Activated CD4-positive, CD25-positive, alpha-beta regulatory T cell treated with anti-CD3 and anti-CD28 coated beads, Interleukin-2, amount 50 U/mL, for 72 hours (primary cell): ENCODE measurements at places on chromosomes 4 and X.

DNA sequence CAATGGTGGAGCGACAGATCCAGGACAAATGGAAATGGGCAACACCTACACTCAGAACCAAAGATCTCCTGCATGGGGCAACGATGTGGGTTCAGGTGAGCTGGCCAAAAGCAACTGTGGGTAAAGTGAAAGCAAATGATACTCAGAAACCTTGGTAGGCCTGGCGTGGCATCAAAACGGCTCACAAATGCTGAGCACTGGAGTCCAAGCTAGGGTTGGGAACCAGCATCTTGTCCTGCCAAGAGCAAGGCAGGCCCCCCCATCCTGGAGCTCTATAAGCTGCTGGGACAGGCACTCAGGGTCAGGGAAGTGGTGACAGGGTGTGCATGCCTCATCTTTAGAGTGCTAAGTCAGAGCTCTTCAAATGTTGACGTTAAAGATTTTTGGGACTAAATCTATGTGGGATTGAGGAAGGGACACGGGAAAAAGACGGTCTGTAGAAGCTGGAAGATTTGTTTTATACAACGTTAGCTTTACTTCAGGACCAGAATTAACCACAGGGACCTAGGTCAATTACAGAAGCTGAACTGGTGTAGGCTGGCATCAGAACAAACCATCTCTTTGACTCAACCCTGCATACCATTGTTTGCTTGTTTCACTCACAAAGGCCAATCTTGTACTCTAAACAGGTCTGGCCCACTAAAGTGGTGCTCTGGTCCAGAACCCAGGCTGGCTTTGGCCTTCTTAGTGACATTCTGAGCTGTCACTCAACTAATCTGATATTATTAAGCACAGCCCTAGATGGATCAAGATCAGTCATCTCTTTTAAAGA, 10.7 kb downstream of the ATP8A1 start:
- DNase-seq, result no peak

GRCh38 chr4:187283201-187283955, 559.7 kb upstream of the FAT1 start:
- no peak for DNase-seq

DNA sequence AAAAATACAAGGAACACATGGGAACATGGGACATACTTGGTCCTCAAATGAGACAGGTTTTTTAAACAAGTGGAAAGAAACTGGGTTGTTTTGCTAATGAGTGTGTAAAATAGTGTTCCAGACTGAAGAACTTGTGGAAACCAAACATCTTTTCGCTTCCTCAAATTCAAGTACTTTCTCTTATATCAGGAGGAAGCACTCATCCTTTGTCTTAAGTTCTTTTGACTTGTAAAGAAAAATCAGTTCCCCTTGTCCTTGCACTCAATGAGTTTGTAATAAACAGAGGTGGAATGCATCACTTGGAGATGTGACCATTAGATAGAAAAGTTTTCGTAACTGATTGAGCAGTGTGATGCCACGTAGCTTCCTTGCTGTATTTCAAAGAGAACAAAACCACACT, 101.1 kb downstream of the PHOX2B start:
- no peak for DNase-seq

GRCh38 chr4:174218127-174218790, 65.2 kb downstream of the FBXO8 start:
- no peak for DNase-seq

GRCh38 chrX:24301060-24301459, 12.8 kb downstream of the SUPT20HL2 start:
- DNase-seq, result no peak

DNA sequence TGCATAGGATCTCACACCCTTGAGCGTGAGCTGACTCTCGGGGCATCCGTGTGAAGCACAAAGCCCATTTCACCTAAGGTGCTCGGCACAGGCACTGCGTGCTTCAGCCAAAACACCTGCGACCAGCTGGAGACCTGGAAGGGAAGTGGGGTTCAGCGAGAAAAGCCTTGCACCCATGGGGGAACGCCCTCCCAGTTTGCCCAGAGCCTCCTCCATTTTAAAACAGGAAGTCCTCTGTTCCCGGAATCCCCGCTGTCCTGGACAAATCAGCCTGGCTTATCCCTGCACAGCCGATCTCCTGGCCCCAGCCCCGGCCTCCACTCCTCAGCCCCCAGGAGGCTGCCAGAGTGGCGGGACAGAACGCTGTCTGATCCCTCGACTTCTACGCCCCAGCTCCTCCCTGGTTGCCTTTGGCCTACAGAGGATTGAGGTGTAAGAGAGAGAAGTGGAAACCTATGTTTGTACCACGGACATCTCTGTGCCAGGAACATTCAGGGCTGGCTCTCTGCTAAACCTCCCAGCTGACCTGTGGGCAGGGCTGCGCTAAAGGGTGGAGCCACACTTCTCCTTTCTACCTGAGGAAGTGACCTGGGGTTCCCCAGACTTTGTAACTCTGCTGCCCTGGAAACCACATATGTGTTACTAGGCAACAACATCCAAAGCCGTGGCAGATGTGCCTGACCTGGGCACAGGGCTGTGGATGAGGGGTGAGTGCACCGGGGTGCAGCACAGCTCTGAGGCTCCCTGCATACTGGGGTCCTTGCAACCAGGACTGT, 3.8 kb upstream of the C4orf50 start:
- no peak for DNase-seq

- no peak for DNase-seq
Observed at GRCh38 chrX:5976332-5976731, 252.3 kb downstream of the NLGN4X start.

GRCh38 chr4:86181585-86181984, 178.3 kb downstream of the MAPK10 start:
- no peak for DNase-seq

DNA sequence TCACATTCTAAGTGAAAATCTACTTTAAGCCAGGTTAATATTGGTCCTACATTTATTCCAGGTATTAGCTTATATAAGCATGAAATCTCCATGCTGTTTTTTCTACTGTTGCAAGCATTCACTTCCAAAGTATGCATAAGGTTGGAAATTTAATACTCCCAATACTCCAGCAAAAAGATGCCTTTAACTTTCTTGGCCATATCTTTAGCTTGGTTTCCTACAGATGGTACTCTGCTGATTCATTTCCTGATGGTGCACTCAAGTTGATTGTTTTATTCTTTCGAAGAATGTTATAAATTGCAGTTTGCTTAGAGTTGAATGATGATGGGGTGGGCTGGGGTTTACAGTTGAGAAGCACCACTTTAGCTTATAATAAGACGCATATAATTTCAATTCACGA, 330.2 kb downstream of the PTTG2 start:
- no peak for DNase-seq

DNA sequence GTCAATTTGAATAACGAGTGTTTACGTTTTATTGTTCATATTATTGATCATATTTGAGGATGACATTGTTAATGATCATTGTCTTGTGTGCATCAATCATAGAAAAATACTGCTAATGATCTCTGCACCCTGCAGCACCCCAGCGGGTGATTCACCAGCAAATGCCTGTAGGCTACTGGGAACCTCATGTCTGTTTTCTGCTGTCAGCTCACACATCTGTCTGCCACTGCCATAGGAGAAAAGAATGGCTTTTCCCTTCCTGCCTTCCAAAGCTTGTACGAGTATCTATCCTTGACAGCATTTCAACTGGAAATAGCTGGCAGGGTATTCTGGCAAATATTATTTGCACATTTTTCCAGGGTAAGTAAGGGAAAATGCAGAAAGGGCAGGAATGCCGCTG, 272.1 kb upstream of the TRAM1L1 start:
- no peak for DNase-seq

GRCh38 chr4:148296498-148296897, 145.7 kb downstream of the NR3C2 start:
- DNase-seq, result no peak

- DNase-seq, result no peak
Observed at GRCh38 chrX:112760697-112761096, 79.9 kb downstream of the AMOT start.

- no peak for DNase-seq
Observed at GRCh38 chr4:35247047-35247446, 997.3 kb downstream of the ARAP2 start.

DNA sequence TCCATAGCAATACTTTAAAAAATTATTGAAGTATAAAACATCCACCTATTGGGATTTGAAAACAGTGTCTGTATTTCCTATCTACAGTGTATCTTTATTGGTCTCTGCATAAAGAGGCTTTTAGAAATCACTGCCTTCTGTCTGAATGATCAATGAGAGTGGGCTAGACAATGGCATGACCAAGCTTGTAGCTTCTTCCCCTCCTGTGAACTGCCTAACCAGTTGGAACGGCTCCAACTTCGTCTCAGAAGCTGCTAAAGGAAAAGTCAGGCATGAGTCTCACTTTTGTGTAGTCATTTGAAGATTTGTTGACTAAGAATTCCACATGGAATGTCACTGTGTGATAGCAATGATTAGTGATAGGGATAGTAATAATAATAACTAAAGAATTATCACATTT, 64.2 kb downstream of the INTS12 start:
- no peak for DNase-seq

GRCh38 chr4:79882806-79883205, 190.2 kb downstream of the ANTXR2 start:
- no peak for DNase-seq

DNA sequence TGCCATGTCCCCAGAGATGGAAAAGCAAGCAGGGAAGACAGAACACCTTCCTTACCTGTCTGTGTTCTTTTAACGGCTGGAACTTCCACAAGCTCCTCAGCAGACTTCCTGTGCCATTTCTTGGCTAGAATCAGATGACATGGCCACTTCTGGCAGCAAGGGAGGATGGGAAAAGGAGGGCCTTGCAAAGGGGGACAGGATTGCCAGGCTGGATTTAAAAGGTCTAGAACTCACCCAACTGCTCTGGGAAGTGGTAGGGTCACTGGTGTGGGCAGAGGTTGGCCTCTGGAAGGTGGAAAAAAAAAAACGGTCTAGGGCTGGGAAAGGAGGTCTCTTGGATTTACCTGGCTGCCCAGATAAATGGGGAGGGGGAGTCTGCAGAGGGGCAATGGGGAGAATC, 1.6 kb upstream of the USP11 start:
- no peak for DNase-seq

DNA sequence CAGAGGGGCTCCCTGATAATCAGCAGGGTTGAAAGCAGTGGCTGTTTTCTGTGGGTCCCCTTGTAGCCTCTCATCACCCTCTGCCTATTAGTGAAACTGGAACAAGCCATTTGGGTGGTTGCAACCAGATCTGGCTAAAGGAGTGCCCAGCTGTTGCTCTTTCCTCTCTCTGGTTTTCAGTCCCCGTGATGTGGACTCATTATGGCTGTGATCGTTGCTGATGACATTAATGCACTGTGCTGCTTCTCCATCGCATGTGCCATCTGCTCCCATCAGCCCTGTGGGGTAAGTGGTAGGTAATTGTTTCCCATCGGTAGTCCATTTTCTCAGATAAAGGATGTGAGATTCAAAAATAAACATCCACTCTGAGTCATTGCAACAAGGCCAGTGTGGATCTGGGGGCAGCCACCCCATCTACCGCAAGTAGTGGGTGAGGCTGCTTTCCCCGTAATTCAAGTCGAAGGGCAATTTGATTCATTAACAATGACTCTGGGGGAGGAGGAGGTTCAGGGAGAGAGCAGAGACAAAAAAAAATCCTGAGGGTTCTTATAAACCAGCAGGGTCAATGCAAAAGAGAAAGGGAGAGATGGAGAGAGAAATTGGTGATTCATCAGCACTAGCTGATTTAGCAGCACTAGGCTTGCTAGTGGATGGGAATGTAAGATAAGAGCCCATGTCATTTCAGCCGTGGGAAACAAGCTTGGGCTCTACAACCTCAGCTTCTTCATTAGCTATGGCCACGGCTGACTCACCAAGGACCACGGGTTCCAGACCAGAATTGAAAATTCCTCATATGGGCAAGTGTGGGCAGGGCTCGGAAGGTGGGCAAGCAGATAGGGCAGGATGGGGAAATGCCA, 357.8 kb downstream of the MID1IP1 start:
- DNase-seq, result no peak

DNA sequence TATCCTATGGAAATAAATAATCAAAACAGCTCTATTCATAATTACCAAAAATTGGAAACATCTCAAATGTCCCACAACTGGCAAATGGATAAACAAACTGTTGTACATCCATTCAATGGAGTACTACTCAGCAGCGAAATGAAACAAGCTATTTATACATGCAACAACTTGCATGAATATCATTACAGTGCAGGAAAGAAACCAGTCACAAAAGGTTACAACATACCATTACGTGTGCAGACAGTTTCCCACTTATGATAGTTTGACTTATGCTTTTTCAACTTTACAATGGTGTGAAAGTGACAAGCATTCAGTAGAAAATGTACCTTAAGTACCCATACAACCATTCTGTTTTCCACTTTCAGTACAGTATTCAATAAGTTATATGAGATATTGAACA, 82.3 kb downstream of the NEK1 start:
- DNase-seq, result no peak

DNA sequence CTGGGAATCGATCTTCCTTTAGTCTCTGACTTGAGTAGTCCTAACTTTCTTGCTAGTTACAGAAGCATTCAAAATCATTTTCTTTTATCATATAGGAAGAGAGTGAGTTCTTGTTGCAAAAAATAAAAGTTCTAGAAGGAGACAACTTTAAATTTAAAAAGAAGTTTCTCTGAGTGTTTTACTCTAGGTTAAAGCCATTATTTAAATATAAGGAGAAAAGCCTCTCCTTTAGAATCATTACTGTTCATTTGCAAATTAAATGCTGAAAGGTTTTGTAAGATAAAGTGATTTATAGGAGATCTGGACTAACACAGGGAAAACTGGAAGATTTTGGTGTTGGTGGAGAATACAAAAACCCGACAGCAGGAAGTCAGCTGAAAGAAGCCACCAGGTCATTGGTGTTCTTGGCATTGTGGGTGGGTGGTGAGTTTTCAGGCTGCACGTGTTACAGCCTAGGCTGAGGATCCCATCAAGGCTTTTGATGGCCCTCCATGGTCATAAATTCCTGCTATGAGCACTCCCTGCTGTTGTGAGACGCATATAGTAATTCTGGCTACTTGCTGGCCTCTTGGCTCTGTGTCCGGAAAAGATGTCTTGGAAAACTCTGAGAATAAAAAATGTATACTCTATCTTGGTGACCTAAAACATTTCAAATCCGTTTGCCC, 81.6 kb downstream of the GPAT3 start:
- no peak for DNase-seq

- no peak for DNase-seq
Observed at GRCh38 chrX:15816438-15816809, 26.1 kb downstream of the ZRSR2 start.

- no peak for DNase-seq
Observed at GRCh38 chr4:71867598-71867997, 83.7 kb upstream of the GC start.

DNA sequence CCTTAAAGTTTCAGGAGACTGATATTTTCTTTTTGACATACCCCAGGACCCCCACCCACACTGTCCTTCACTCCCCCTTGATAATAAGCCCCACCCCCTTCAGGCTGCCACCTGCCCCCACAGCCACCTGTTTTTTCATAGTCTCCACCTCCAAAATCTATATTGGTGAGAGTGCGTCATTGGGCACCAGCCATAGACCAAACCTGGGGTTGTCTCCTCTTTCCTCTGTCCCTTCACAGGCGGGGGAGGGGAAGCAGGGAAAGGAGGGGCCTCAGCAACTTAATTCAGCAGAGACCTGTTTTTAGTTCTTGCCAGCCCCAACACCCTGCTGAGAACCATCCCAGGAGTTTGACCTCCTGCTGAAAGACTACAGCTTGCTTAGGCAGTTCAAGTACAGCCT, 1.1 kb downstream of the ARHGAP36 start:
- DNase-seq, result no peak

GRCh38 chr4:2823301-2823670, 20.4 kb upstream of the ADD1 start:
- no peak for DNase-seq
